ENCODE measurements at places on chromosomes 2 and 18.

DNA sequence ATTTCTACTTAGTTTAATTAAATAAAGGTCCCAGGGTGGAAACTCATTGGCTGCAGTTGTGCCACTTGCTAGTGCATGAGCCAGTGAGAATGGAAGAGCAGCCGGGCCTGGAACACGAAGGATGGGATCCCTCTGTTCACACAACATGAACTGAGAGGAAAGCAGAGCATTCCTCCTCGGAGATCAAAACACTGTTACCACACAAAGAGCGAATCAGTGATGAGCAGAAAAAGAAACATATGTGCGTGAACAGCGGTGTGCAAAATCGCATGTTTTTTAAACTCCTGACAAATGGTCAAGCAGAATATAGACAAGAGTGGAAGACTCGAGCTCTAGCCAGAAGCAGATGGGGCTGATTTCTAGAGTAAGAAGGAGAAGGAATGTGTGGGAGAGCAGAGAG lies 28.4 kb upstream of the ANKRD44 start:
- DNase-seq: no peak

- DNase-seq: no peak
These were observed 28.1 kb downstream of the CAMKMT start for GRCh38 chr2:44389895-44390294.

DNA sequence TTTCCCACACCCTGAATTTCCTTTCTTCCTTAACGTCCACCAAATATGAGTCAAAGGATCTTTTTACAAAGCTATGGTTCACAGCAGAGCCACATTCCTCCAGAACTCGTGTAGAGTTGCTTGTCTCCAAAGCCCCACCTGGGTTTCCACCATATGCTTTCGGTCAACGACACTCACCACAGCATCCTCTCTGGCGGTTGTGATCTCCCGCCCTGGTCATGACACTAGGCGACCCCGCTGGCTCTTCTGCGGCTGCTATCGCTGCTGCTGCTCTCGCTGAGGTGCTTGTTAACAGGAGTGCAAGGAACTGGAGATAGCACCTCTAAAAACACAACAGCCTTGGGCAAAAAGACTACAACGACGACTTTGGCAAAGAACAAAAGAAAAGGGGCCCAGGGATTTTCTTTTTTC lies 340 bp downstream of the SLC40A1 start:
- peak; percentile 58 for DNase-seq

DNA sequence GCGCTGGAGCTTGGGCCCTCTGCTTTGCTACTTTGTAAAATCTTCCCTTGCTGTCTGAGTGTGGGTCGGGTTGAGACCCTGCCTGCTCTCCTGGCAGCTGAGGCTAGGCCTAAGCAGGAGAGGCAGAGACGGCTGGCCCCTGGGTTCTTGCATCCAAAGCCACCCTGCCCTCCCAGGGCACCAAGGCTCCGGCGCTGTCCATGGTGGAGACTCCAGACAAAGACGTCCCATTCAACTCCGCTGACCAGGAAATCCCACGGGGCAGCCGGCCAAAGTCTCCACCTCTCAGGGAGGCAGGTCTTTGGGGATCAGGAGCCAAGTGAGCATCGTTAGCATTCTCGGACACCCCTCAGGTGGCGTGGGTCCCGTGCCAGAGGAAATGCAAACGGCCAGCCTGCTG lies 2.6 kb upstream of the PRLH start:
- DNase-seq: no peak

- DNase-seq: no peak
These were observed 31.9 kb upstream of the SLC25A52 start for GRCh38 chr18:31792580-31792911.

GRCh38 chr2:234044157-234044556 lies 6.3 kb upstream of the SPP2 start:
- DNase-seq: no peak

DNA sequence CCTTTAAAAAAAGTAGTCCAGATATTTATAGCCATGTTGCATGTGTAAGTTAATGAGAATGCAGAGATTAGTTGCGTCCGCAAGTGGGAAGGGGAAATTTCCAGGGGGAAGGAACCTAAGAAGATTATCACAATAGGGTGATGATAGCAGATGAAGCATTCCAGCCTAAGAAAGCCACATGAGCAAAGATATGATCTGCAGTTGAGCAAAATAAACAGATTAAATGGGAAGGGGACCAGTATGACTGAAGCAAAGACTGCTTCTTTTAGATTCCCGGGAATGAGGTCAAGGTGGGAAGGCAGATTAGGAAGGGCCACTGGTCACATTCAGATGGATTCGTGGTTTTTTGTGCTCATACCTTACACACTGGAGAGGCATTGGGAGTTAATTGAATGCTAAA lies 154.6 kb upstream of the CDH2 start:
- DNase-seq: no peak

DNA sequence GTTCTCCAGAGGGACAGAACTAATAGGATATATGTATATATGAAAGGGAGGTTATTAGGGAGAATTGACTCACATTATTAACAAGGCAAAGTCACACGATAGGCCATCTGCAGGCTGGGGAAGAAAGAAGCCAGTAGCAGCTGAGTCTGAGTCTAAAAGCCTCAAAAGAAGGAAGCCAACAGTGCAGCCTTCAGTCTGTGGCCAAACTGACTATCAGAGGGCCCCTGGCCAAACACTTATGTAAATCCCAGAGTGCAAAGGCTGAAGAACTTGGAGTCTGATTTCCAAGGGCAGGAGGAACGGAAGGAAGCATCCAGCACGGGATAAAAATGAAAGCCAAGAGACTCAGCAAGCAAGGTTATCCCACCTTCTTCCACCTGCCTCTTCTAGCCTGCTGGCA lies 108.0 kb upstream of the LDLRAD4 start:
- no peak for DNase-seq

- no peak for DNase-seq
These were observed 108.8 kb upstream of the TRIB2 start for GRCh38 chr2:12607971-12608370.

DNA sequence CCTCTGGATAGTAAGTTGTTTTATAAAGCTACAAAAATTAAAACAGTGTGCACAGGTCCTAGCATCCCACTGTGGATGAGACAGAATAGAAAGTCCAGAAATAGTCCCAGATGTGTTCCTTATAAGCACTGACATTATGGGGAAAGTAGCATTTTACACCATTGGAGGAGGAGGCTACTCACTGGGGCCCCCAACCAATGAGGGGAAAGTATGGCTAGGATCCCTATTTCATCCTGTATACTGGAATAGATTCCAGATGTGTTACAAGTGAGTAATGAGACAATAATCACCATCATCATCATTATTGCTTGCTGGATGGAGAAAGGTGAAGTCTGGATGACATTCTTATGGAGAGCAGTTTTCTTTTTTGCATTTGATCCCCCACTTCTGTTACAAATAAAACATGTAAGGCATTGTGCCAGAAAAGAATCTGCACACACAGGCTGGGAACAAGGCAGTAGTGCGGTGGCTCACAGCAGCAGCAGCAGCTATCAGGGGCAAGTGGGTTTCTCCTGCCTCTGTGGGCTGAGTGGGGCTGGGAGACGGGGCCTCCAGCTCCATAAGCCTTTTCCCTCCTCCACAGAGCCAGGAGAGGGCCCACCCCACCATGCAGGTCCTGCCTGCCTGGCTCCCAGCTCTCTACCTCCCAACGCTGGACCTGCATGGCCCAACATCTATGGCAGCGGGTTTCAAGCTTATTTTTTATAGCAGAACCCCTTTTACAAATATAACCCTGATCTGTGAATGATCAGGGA lies 5.0 kb downstream of the ARID5A start:
- DNase-seq: no peak

DNA sequence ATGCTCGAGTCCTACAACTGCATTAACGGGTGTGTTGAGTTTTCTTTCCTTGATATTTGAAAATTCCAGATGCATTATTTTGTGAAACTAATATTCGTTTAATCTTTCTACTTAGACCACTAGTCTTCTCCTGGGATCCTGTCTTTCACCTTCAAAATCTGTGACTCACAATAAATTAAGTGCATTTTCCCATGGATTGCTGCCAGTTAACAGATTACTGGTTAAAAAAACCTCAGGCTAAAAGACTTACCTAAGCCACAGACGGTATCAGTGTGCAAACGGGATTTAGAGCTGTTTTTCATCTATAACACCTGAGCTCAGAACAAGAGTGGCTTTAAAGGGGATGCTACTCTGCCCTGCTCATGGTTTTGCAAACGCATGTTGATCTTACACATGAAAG lies 10.2 kb downstream of the FECH start:
- DNase-seq: no peak

DNA sequence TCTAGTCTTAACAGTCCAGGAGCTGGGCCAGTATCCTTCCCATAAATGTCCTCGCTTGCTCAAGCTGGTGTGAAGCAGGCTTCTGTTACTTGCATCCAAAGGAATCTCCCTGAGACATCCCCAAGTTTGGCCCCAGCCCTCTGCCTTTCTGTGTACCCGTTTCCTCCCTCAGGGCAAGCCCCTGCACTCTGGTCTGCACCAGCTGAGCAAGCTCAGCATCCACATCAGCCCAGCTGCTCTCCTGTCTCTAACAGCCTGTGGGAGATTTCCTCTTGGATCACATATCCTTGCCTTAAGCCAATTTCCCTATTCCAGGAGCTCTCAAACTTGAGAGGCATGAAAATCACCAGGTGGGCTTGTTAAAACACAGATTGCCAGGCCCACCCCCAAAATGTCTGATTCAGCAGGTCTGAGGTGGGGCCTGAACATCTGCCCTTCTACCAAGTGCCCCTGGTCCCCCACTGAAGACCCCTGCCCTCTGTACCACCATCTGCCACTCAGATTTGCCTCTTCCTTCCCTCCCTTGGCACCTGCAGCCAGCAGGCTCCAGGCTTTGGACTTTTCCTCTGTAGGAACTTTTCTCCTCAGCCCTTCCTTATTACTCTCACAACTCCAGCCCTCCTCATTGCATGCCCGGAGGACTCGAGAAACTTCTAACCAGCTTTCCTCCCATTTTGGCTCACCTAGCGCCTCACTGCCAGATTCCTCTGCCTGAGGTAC lies 32.1 kb downstream of the REEP1 start:
- DNase-seq: peak; percentile 34

GRCh38 chr18:1846640-1847039 lies 724.7 kb downstream of the METTL4 start:
- DNase-seq: no peak

- DNase-seq: peak; percentile 31
These were observed 34.6 kb upstream of the RAB1A start for GRCh38 chr2:65164426-65164891.

DNA sequence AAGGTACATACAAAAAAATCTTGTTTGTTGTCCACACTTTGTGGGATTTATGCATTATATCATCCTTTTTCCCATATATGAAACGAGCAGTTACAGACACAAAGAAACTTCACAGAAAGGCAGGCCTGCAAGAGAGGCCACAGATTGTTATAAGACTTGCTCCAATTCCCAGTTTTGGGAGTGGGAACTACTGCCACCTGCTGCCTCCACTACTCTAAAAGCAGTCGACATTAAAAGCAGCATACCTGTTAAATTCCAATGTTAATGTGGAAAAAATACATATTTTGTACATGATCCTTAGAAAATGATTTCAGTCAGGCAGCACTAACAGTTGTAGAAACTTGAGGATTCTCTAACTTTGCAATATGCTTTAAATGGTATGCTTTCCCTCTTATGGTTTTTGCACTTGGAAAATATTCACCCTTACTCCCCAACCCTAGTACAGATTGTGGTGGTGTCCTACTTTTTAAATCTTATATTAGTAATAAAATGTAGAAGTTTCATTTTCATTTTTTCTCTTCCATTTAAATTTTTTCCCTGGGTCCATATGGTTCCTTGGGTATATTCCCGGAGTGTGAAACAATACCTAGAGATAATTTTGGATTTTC lies 37.9 kb downstream of the SLC38A11 start:
- peak; percentile 62 for DNase-seq

DNA sequence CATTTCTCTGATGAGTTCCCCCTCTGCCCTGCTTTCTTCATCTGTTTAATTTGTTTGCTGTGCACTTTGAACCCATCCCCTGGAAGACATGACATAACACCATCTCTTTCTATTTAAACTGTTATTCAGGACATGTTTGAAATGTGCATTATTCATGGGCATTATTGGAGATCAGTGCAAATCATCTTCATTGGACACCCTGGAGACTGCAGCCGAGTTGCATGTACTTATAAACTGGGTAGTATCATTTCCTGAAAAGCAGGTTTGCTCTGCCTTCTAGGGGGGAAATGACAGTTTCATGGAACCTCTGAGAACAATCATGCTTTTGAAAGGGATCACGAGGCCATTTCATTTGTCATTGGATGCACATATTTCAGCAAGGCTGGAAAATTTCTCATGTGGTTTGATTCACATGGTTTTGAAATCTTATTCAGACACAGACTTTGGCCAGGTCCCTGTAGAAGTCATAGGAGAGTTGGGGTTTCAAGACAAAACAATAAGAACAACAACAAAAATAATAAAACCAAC lies 462.8 kb upstream of the MEX3C start:
- no peak for DNase-seq

- no peak for DNase-seq
These were observed 20.1 kb upstream of the TEX51 start for GRCh38 chr2:126878601-126879000.

DNA sequence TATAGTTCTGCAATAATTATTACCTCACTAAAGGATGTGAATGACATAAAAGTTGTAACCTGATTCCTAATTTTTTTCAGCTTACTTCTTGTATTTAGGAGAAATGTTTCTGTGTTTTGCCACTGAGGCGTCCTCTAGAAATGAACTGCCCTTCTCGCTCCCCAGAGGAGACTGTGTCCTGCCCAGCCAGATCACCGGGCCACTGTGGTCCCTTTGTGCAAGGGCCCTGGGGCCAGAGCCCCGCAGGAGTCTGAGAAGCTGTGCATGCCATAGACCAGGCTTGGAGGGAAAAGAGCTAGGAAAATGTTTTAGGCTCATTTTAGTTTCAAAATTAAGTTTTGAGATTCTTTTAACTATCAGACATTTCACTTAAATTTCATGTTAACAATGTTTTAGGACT lies 31.1 kb upstream of the LDLRAD4 start:
- DNase-seq: no peak

All from right hindlimb (tissue), 1 donor.